ENCODE measurements at places on chromosomes 7 and 10.

DNA sequence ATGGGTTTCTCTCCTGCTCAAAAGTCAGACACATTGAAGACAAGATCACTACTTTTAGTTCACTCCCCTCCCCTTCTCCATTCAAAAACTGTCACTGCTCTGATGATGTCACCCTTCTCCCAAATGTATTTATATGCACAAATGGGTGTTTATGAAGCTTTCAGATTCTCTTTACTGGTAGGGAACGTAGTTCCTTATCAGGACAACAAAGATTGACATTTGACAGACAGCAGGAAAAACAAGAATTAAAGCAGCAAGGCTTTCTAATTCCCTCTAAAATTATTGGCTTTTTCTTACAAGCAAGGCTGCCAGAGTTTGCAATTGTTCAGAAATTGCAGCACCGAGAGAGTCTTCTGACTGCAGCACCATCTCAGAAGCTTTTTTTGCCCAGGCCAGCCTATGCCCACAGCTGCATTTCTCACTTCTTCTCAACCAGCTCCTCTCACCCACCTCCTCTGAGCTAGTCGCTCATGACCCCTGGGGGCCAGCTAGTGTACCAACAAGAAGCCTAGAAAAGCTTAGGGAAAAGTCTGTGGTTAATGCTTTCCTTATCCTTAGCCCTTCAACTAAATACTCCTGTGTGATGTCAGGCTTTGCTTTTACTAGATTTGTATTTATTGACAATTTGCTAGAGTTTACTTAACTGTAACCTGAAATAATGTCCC, 265.1 kb downstream of the HTR7 start:
- no peak for DNase-seq

DNA sequence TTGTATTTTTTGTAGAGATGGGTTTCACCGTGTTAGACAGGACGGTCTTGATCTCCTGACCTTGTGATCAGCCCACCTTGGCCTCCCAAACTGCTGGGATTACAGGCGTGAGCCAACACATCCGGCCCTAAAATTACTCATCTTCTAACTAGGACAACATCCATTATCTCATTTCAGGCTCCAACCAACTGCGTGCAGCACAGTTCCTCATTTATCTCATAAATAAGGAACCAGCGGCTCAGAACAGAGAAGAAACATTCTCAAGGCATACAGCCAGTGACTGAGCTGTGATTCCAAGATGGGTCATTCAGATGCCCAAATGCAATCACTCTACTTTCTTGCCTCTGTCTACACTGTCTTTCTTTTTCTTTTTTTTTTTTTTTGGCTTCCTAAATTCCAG, 356.1 kb downstream of the ELMO1 start:
- DNase-seq: no peak

DNA sequence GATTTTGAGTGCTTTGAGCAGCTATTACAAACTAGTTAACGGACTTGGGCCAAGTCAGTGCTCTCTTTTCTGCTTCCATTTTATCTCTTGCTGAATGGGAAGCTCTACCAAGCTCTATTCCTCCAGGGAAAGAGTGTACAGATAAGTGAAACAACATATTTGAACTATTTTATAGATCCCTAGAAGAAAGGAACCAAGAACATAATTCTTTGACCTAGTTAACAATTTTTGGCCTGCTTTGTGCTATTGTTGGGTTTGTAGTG, 244.8 kb downstream of the PRKG1 start:
- no peak for DNase-seq

GRCh38 chr7:155205368-155206317, 92.0 kb upstream of the INSIG1 start:
- DNase-seq: peak; percentile 75
